ENCODE measurements at places on chromosomes 6 and 20.

DNA sequence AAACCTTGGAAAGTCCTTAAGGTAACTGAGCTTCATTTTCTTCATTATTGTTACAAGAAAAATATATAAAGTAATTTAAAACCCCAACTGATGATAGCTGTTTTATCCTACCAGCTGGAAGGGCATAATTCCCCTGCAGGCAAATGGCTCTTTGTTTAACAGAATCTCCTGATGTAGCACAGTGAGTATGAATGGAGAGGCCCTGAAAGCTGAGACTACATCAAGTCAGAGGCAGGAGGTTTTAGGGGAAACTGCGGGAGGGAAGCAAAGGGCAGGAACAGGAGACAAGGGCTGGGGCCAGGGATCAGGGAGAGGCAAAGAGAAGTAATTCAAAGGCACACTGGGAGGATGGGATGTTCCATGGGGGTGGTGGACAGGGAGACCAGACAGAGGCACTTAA is 119.0 kb upstream of the LRFN2 start:
- DNase-seq = no peak
- no peak overlapping the region for H3K27ac ChIP-seq
- no peaks in the 10 kb centered on the region for H3K36me3 ChIP-seq
- no peak overlapping the region for H3K4me3 ChIP-seq

DNA sequence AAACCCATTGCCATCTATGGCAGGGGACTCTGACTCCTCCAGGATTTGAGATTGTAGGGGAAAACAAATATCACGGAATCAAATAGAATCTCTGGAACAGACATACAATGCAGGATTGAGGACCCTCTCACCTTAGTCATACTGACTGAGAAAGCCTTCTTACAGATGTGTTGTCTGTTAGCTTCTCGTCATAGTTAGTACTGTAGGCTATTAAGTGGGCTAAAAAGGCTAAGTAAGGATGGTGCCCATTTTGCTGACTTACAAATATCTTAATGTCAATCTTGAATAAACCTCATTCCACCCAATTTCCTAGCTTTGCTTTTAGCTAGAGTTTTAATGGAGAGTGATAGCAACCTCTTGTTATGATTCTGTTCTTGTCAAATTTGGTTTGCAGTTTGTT is 352.4 kb downstream of the QKI start:
- H3K4me3 ChIP-seq = no peak overlapping the region
- H3K4me1 ChIP-seq = no peaks in the 10 kb centered on the region
- DNase-seq = no peak
- H3K27me3 ChIP-seq = peaks cover 2% of the 10 kb centered on the region
- H3K27ac ChIP-seq = no peak overlapping the region

DNA sequence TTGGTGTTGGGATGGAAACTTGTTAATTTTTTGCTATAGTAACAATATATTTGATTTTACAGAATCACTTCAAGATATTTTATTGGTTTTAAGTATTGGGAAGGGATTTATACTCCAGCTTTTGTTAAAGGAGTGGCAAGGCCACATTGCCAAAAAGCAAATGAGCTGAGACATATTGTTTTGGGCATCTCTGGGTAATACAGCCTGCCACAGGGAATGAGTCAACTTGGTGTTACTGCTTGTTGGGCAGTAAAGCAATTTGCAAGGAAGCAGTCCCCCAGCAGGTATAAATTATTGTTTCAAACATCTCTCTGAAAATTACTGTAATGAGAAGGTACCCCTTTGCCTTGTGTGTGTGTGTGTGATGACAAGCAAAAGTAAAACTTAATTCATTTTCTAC is 868.3 kb upstream of the FLRT3 start:
- H3K4me1 ChIP-seq = no peaks in the 10 kb centered on the region
- DNase-seq = no peak
- H3K36me3 ChIP-seq = peaks cover 3% of the 10 kb centered on the region
- H3K27ac ChIP-seq = no peak overlapping the region
- no peak overlapping the region for H3K4me3 ChIP-seq

DNA sequence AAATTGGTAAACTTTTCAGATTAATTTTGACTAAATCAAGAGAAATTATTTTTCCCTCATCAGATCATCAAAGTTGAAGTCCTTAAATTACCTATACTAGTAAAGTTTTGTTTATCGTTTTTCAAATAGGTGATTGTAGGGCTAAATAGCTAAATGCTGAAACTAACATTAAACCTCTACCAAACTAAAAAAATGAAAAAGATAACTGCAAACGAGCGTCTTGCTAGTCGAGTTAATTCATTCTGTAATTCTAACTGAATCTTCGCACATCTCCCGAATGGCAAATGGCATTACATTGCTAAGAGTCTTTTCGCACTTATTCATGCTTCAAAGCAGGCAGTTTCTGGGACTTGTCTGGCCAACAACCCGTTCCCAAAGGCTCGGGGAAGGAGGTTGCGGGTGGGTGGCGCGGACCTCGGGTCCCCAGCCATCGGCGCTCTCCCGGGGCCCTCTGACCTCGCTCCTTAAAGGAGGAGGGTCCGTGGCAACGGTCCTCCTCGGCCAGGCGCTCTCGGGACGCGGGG is 43.8 kb downstream of the POPDC3 start:
- no peak overlapping the region for H3K27ac ChIP-seq
- H3K27me3 ChIP-seq = peaks cover 40% of the 10 kb centered on the region
- H3K36me3 ChIP-seq = no peaks in the 10 kb centered on the region
- DNase-seq = no peak
- H3K4me1 ChIP-seq = peaks cover 1% of the 10 kb centered on the region
- peak overlapping the region; percentile 71 for H3K4me3 ChIP-seq

DNA sequence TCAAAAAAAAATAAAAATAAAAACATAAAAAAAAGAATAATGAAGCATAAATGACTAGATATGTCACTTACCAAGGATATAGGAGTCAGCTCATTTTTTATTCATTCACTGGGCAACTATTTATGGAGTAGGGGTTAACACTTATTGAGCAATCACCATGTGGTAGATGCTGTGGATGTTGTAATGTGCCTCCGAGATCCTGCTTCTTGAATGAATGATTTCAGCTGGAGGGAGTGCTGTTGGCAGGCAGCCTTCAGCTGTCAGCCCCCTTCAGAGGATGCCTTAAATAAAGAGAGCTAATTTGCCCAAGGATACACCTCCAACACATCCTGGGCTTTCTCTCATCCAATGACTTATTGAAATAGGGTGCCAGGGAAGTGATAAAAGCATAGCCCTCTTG is 229.5 kb upstream of the DTNBP1 start:
- H3K27me3 ChIP-seq = peaks cover 22% of the 10 kb centered on the region
- H3K4me3 ChIP-seq = no peak overlapping the region
- H3K4me1 ChIP-seq = peaks cover 5% of the 10 kb centered on the region
- no peak for DNase-seq
- H3K27ac ChIP-seq = no peak overlapping the region

- DNase-seq = no peak
- H3K36me3 ChIP-seq = no peaks in the 10 kb centered on the region
- H3K4me3 ChIP-seq = no peak overlapping the region
Observed at GRCh38 chr6:100210137-100211117, 216.4 kb upstream of the MCHR2 start.

- no peak for DNase-seq
- no peak overlapping the region for H3K4me3 ChIP-seq
- no peaks in the 10 kb centered on the region for H3K36me3 ChIP-seq
- peaks cover 23% of the 10 kb centered on the region for H3K27me3 ChIP-seq
- no peak overlapping the region for H3K27ac ChIP-seq
Observed at GRCh38 chr6:151164383-151164782, 75.4 kb upstream of the AKAP12 start.

- H3K36me3 ChIP-seq = no peaks in the 10 kb centered on the region
- no peak overlapping the region for H3K4me3 ChIP-seq
- H3K4me1 ChIP-seq = no peaks in the 10 kb centered on the region
- DNase-seq = no peak
- H3K27ac ChIP-seq = no peak overlapping the region
Observed at GRCh38 chr20:5279661-5280060, 37.1 kb downstream of the PROKR2 start.

GRCh38 chr6:141809901-141810300 is 322.8 kb upstream of the GJE1 start:
- H3K4me3 ChIP-seq = no peak overlapping the region
- H3K36me3 ChIP-seq = no peaks in the 10 kb centered on the region
- DNase-seq = no peak
- H3K4me1 ChIP-seq = peaks cover 4% of the 10 kb centered on the region
- no peaks in the 10 kb centered on the region for H3K27me3 ChIP-seq

- H3K4me1 ChIP-seq = no peaks in the 10 kb centered on the region
- H3K4me3 ChIP-seq = no peak overlapping the region
- no peaks in the 10 kb centered on the region for H3K27me3 ChIP-seq
Observed at GRCh38 chr6:132304891-132305305, 96.4 kb downstream of the MOXD1 start.

DNA sequence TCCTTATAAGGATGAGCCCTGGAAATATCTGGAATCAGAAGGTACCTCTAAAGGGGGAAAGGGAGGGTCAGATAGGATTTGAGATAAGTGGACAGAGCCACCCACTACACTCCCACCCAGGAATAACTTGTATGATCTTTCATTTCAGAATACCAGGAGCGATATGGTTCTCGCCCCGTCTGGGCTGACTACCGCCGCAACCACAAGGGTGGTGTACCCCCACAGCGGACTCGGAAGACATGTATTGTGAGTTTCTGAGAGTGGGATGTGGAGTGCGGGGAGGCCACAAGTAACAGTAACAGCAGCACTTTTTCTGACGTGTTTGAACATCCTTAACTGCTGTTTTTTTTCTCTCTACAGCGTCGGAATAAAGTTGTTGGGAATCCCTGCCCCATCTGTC is 1.9 kb downstream of the MRPS18B start:
- no peak for DNase-seq
- H3K4me3 ChIP-seq = no peak overlapping the region
- peaks cover 10% of the 10 kb centered on the region for H3K4me1 ChIP-seq
- peaks cover 23% of the 10 kb centered on the region for H3K36me3 ChIP-seq
- H3K27ac ChIP-seq = no peak overlapping the region

GRCh38 chr6:105509506-105510331 is 106.8 kb upstream of the PREP start:
- peaks cover 29% of the 10 kb centered on the region for H3K27me3 ChIP-seq
- H3K27ac ChIP-seq = no peak overlapping the region
- H3K4me1 ChIP-seq = no peaks in the 10 kb centered on the region
- no peaks in the 10 kb centered on the region for H3K36me3 ChIP-seq
- DNase-seq = no peak
